G401 (cell line): ENCODE measurements at places on chromosomes 7 and 10.

DNA sequence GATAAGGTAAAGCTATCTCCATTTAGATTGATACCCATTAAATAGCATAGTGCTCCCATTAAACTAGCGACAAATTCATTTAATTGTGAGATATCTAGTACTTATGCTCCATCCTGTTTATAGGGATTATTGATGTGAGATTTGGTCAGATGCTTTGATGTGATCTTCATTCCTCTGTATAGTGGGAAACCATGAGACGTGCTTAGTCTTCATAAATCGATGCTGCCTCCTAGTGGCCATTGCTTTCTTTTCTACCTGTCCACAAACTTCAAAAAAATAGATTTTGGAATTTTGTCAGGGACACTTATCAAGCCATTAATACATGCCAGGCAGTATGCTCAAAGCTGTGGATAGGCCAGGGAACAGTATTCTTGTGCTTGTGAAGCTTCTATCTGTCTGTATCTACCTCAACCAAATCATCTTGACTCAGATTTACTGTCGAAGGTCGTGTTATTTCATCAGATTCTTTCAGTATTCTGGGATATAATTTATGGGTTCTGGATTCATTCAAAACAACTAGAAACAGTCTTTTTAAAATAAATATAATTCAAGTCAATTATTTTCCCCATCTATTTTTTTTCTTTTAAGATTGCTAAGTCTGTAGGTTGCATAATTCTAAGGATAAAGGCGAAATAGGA, 12.0 kb downstream of the LSM8 start:
- DNase-seq: peak; percentile 80

GRCh38 chr10:17547060-17547459, 70.1 kb downstream of the HACD1 start:
- DNase-seq: no peak

DNA sequence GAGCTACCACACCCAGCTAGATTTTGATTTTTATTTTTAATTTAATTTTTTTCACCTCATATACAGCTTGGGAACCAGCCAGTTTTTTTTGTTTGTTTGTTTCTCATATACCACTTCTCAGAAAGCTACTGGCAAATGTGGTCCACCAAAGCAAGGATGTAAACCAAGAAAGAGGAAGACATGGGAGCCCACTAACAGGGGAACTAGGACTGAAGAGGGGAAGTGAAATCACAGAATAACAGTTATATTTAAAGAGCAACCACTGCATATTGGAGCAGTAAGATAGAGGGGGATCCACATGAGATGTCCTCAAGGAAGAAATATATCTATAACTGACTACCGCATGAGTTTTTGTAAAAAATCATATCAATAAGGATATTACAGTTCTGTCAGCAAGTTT, 10.5 kb downstream of the CPVL start:
- no peak for DNase-seq

DNA sequence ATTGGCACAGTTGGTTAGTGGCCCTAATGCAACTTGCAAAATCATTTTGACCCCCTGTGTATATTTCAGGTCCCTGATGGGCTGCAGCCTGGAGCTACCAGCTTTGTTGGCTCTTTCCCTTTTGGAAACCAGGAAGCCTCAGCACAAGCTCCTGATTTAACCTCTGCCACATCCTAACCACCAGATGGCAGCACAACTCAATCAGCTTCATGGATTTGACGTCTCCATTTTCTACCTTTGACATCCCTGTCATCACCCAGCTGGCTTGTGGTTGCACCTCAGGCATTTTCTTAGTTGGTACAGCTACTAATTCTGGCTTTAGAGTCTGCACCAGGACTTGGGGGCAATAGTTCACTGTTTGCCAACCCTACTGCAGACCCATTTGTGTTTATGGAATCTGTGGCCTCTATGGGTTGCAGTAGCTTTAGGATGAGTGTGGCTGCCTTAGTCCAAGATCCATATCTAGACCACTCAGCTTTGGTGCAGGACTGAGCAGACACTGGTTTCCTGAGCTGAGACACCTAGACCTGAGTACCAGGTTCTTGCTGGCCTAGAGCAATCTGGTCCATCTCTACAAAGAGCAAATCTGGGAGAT, 456.2 kb downstream of the REEP3 start:
- DNase-seq: peak; percentile 64

DNA sequence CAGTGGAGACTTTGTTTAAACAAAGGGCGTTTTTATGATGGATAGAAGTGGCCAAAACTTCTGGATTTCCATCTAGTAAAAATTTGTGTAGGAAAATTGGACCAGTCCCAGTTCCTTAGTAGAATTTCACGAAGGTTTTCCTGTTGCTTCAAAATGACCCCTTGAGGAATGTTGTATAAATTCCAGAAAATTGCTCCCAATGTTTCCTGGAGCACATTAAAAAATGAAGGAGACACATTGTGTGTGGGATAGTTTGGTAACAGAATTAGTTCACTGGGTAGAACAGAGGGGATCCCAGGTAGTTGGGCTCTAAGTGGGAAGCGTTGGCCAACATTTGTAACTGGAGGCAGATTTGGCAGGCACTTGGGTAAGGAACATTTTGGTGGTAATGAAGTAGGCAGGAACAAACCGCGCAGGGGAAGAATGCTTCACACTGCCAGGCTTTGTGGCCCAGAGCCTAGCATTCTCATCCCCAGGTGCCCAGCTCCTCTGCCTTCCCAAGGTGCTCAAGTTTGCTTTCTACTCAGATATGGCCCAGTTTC, 758.6 kb downstream of the AUTS2 start:
- DNase-seq: peak; percentile 30

- DNase-seq: no peak
These were observed 207.1 kb downstream of the TRIL start for GRCh38 chr7:28750981-28751380.

- peak; percentile 8 for DNase-seq
These were observed 4.1 kb upstream of the PBLD start for GRCh38 chr10:68336754-68337351.

- no peak for DNase-seq
These were observed 113.1 kb upstream of the SEMA3C start for GRCh38 chr7:81031996-81032395.

DNA sequence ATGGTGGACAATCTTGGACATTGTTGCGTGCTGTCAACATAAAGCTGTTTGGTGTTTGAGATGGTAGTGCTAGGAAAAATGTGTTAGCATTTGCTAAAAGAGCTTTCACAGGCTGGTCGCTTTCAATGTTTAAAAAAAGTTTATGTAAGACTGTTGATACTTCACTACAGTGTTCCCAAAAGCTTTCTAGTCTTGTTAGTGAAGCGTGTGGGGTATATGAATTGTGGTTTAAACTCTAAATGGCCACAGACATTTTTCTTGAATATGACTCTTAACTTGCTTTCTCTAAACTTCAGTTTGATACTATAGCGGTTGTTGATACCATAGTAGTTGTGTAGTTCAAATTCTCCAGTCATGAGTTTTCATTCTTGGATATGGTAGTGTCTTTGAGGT, 44.9 kb downstream of the MCU start:
- DNase-seq: no peak

- DNase-seq: no peak
These were observed 132.6 kb downstream of the VPS50 start for GRCh38 chr7:93364806-93365205.

GRCh38 chr7:47148536-47149207, 433.2 kb downstream of the TNS3 start:
- no peak for DNase-seq

DNA sequence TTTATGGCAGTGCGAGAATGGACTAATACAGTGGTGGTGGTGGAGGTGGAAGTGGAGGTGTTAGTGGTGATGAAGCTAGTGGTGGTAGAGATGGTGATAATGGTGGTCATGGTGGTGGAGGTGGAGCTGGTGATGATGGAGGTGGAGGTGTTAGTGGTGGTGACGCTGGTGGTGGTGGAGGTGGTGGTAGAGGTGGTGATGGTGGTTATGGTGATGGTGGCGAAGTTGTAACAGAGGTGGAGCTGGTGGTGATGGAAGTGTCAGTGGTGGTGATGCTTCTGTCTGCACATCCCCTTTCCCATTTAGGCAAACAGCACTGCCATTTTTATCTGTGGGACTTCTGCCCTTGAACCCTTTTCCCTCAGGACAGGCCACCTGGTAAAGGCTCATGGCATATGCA, 7.4 kb upstream of the PTPRN2 start:
- DNase-seq: no peak

GRCh38 chr7:2886900-2887299, 42.8 kb upstream of the GNA12 start:
- DNase-seq: peak; percentile 31

- DNase-seq: no peak
These were observed 96.5 kb downstream of the NRP1 start for GRCh38 chr10:33237736-33238624.

DNA sequence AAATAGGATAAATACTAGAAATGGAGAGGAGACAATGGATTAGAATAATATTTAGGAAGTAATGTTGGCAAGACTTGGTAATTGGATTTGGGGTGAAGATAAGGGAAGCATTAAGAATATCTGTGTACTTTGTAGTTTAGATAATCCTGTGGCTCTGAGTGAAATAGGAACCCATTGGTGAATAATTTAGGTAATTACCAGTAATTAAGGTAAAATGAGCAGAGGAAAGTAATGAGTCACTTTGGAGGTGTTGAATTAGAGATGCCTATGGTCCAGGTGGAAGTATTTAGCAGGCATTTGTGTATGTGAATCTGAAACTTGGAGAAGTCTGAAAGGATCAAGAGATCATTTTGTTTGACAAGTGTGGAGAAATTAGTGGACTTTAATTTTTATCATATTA, 5.7 kb downstream of the C1GALT1 start:
- no peak for DNase-seq

DNA sequence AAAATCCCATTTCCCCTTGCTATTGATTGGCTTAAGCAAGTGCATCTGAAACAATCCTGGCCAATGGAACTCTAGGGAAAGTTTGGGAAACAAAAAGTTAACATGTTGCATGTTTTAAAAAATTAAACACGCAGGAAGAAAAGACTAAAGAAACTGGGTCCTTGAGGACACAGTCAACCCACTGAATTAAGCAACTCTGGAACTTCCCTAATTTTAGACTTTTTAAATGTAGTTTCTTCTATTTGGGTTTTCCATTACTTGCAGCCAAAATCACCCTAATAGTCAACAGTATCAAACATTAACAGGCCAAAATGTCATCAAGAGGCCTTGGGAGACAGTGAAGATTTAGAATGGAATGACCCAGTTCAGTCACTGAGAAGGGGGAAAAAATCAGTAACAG, 40.6 kb downstream of the OSBPL3 start:
- DNase-seq: no peak

DNA sequence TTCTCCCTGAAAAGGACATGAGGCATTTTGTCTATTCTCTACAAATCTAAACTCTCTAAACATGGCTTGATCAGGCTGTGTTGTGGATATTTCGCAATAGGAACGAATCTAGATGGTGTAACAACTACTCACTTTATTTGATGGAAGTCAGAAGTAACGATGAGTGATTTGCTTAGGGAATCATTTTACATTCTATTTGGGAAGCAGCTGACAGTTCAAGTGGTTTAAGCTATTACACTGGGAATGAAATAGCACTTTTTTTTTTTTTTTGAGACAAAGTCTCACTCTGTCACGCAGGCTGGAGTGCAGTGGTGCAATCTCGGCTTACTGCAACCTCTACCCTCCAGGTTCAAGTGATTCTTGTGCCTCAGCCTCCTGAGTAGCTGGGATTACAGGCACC, 44.1 kb downstream of the NPY start:
- no peak for DNase-seq

GRCh38 chr7:55951637-55952351, at the start of gene MRPS17:
TSS of gene MRPS17 (plus strand) at chr7:55951877. CDS start at chr7:55953196, 1,319 bp downstream.
- peak; percentile 92 for DNase-seq

GRCh38 chr7:125668321-125668993, 738.8 kb upstream of the POT1 start:
- DNase-seq: no peak

DNA sequence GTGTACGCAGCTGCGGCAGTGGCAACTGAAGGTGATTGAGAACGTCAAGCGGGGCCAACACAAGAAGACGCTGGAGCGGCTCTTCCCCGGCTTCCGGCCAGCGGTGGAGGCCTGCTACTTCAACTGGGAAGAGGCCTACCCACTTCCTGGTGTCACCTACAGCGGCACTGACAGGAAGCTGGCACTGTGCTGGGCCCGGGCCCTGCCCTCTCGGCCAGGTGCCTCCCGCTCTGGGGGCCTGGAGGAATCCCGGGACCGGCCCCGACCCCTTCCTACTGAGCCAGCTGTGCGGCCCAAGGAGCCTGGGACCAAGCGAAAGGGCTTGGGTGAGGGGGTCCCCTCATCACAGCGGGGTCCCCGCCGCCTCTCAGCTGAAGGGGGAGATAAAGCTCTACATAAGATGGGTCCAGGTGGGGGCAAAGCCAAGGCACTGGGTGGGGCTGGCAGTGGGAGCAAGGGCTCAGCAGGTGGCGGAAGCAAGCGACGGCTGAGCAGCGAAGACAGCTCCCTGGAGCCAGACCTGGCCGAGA, 6.5 kb downstream of the ZSWIM8 start:
- DNase-seq: no peak

- DNase-seq: peak; percentile 36
These were observed 9.7 kb downstream of the EIF4H start for GRCh38 chr7:74183653-74184450.

GRCh38 chr10:71093531-71093930, 118.8 kb upstream of the UNC5B start:
- no peak for DNase-seq

- DNase-seq: no peak
These were observed 7.4 kb upstream of the ZNF33A start for GRCh38 chr10:38003026-38003425.

- no peak for DNase-seq
These were observed 6.0 kb downstream of the WDR37 start for GRCh38 chr10:1061930-1062774.

DNA sequence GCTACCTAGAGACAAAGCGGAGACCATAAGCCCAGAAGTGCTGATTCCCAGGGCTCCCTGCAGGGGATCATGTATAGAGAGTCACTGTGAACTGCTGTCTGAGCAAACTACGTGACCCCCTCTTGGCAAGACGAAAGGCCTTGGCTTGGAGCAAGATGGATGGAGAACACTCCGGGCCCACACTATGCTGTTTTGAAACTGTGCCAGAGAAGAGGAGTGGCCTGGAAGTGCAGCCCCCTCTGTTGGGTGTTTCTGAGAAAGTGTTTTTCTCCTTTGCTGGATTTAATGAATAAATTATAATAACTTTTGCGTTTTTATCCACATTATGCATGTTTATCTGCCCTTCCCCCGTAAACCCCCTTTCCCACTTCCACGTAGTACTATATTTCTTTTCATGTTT, 639.3 kb upstream of the GALNT17 start:
- DNase-seq: no peak

DNA sequence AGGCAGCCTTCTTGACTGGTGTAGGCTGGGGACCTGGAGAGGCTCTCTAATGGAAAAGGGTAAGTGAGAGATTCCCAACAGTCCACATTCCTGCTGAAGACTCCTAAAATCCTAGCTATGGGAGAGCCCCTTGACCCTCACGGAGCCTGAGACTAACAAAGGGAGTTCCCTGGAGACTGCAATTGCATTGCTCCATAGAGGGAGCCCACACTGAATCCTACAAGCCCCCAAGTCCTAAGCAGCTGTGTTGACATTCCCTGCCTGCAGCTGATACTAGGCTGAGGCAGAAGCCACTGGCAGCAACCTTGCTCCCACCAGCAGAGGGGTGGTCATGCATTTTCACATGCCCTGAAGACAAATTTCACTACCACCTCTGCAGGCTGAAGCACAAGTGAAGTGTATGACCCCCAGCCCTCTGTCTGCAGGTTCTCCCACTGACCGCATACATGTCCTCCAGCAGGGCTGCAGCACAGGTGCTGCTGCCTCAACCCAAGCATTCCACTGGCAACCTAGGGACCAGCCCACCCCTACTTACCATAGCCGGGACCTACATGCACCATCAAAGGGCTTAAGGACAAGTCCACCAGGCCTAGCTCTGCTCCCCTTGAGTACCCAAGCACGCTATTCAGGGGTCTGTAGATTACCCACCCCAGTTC, 130.3 kb upstream of the SLC13A1 start:
- DNase-seq: no peak

- no peak for DNase-seq
These were observed 209.0 kb upstream of the FZD1 start for GRCh38 chr7:91055219-91055618.
